ENCODE measurements at places on chromosomes 1 and 21.

DNA sequence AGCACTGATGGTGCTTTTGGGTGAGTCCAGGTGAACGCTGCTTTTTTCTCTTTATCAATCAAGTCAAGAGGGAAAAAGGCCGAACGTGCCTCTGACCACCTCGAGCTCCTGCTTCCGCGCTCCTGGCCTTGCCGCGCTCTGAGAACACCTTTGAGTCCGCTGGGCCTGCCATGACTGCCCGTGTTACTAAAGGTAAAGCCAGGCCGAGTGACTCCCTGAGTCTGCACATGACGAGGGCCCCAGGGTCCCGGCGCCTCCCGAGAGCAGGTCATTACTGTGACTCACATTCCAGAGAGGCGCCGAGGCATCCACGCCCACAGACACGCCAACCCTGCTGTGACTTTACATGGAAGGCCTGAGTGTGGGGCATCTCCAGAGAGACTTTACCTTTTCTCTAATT, 11.1 kb downstream of the POFUT2 start:
- DNase-seq = no peak

GRCh38 chr1:160308451-160309184, 23.7 kb upstream of the PEX19 start:
- DNase-seq = no peak

DNA sequence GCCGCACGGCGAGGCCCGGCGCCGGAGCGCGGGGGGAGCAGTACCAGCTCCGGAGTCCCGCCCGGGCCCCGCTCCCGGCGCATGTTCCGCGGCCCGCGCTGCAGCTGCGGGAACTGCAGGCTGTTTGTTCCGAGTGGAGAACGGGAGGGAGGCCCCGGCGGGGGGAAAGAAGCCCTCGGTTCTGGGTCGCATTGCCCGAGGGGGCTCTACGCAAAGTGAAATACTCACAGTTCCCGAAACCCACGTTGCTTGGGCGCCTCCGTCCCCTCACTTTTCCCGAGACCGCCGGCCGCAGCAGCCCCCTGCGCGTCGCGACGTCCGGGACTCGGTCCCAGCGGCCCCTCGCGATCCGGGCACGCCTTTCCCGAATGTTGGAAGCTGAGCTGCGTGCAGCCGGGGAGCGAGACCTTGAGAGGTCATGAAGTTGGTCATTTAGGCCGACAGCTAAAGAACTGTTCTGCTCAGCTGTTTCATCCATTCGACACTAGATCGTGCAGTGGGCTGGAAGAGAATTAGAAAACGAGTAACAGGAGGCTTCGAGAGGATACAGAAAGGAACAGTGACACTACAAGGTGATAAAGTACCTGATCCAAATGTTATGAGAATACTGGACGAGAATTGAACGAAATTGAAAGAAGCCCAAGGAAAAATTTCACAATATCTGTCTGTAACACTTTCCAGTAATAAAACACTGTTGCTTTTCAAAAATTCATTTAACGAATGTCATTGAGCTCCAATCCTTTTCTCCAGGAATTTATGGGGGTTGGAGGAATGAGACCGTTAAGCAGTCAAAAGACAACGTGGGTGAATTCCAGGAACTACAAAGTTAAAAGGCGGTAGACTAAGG, 657 bp upstream of the LIN9 start:
- no peak for DNase-seq

GRCh38 chr1:24609949-24610517, 33.1 kb upstream of the SRRM1 start:
- DNase-seq = no peak

DNA sequence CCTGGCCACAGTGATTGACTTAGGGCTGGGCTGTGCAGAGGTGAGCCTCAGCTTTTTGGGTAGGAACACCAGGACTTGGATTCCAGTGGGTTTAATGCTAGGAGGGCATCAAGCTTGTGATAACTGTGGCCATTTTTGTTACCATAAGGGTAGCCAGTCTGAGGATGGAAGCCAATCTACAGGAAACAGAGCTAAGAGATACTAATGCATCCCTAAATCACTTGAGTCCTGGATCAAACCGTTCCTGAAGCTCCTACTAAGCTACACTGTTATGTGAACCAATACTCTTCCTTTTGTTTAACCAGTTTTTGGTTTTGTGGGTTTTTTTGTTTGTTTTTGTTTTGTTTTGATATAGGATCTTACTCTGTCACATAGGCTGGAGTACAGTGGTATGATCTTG, 12.2 kb downstream of the KIAA2013 start:
- DNase-seq = no peak

GRCh38 chr1:203304391-203304918, 864 bp upstream of the BTG2 start:
- DNase-seq = no peak

GRCh38 chr1:114390960-114391359, 120.0 kb downstream of the TRIM33 start:
- DNase-seq = no peak

- DNase-seq = no peak
Measured at GRCh38 chr1:60367532-60367931, 294.0 kb upstream of the C1orf87 start.

DNA sequence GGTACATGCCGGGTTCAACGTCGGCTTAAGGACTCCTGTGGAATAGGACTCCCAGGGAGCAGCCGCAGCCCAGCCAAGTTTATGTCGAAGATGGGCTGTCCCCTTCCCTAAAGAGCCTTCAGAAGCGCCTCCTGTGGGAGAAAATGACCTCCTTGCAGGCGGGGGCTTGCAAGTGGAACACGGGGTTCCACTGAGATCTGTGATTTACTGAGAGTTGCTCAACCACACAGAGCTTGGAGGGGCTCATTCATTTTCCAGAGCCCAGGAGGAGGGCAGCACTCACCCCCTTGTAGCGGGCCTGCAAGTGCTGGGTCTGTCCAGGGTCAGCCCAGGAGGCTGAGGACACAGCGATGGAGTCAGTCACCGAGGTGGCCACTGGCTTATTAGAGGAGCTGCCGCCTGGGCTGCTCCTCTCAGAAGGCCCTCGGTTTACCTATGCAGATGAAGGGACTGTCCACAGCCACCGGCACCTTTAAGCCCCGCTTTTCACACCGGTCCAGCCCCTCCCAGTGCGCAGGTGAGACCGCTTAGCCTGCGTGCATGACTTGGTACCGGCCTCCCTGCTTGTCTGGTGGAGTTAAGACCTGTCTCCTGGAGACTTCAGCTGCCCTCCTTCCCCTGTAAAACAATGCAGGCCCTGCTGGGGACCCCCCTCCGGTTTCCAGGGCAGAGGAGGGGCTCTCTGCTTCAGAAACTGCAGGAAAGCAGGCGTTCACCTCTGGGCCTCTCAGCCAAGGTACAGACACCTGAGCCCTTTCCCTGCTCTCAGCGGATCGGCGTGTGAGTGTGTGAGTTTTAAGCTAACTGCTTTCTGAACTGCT, 57.5 kb downstream of the ATP5PO start:
- DNase-seq = no peak

DNA sequence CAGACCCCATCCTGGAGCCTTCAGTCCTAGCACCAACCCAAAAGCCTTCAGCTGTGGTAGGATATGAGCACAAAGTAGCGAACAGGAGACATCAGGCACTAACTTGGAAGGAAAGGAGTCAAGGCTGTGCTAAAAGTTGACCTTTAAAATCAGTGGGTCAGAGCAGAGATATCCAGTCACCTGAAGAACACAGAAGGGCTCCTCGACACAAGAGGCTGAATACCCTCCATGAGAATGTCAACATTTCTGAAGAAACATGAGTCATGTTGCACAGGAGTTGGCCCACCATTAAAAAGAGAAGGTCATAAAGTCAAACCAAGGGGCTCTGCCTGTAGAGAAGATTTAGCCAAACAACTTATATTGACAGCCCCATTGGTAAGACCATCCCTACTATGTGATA, 172.5 kb downstream of the PLPP3 start:
- DNase-seq = no peak

DNA sequence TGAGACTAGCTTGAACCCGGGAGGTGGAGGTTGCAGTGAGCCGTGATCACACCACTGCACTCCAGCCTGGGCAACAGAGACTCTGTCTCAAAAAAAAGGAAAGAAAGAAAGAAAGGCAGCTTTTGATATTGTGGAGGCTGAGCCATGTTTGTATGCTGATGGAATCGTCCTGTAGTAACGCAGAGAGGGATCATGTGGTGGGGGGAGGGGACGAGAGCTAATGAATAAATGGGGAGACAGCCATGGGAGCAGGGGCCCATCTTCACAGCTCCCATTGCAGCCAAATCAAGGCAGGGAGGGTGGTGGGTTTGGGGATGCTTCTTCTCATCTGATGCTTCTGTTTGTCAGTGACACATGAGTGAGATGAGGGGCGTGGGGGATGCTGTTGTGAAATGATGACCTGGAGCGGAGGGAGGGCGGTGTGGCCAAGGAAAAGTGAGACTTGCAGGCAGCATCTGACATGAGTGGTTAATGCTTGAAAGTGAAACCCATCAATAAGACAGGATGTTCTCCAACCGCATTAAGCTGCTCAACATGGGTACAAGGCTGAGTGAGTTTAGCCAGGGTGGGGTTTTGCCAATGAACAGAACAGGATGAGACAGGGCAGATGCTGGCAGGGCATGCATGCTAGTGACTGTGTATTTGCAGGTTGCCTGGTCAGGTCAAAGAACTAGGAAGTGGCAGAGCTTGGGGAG, 16.7 kb downstream of the SPATA21 start:
- DNase-seq = peak; percentile 19

Data from stimulated activated CD4-positive, alpha-beta T cell treated with anti-CD3 and anti-CD28 coated beads, TNF-alpha, amount 100 ng/mL, for 4 hours (primary cell).